ENCODE measurements at places on chromosomes 7 and 10. TPM values are rescaled to one million over a fixed set of nuclear protein-coding genes. Genes with fewer than 3 reads are reported as not detected.

Gene WAPL
- 80.3 TPM for total RNA-seq

Gene CLEC2L
- total RNA-seq = 0.78 TPM

Gene STEAP1
- total RNA-seq = 0.16 TPM

Gene SPDYE9
- total RNA-seq = not detected

Gene CAV1
- total RNA-seq = 12.0 TPM

DNA sequence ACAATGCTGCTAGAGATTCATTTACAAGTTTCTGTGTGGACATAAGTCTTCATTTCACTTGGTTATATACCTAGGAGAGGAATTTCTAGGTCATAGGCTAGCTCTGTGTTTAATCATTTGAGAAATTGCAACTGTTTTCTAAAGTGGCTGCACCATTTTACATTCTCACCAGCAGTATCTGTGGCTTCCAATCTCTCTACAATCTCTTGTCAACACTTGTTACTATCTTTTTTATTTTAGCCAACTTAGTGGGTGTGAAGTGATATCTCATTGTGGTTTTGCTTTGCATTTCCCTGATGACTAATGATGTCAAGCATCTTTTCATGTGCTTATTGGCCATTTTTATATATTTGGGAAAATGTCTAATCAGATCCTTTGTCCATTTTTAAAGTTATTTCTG, 53.0 kb upstream of the DRGX start:
- no peak for DNase-seq

Gene FAM180A
- total RNA-seq = not detected

Data from occipital lobe (tissue), 3 donors.